SW 1271 (cell line): ENCODE measurements at places on chromosomes 5 and 9.
A peak's percentile ranks its signal among the peaks of the same experiment; 100 is the strongest.

- DNase-seq = peak; percentile 70
Measured at GRCh38 chr5:53008751-53009150, 19.6 kb downstream of the ITGA2 start.

- no peak for DNase-seq
Measured at GRCh38 chr5:31638345-31638744, 586 bp upstream of the PDZD2 start.

GRCh38 chr9:68644831-68645230 lies 60.2 kb upstream of the PIP5K1B start:
- no peak for DNase-seq

DNA sequence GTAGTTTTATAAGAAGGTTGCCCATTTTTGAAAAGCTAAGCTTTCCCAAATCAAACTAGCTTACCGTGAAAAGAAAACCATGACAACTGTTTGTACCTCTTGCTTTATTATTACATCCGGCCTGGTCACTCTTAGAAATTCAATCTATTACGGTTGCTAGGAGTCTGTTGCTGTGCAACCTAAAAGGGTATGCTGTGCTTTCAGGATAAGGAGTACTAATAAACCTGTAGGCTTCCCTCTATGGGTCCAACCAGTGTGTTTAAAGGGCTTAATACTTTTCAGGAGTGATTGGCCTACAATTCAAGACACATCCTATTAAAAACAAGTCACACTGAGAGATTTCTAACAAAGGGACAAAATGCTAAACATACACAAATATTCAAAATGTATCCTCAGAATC lies 27.1 kb downstream of the RFX3 start:
- DNase-seq = no peak

GRCh38 chr5:14296533-14297331 lies 153.6 kb downstream of the TRIO start:
- no peak for DNase-seq

DNA sequence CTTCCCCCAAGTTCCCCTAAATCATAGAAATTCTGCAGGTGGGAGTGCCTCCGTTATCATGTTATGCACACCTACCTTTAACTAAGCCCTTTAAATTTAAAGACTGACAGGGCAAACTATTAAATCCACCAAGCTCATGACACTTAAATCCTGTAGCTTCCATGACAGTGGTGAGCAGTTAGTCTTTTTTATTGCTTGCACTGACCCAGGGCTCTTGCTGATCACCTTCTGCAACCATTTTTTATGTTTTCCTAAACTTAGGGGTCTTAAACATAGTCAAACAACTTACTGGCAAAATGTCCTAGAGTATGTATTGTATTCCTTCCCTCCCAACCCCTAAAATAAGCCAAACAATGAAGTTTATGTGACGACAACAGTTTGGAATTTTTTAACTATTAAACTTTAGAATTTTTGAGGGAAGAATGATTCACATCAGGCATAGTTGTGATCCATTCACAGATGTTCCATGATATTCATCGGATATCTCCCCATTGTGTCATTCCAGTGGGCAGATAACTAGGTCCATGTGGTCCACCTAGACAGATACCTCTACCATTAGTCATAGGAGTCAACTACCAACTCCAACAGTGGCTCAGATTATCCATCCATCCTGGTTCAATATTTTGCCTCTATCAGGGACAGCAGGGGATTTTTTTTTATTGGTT lies 283.1 kb downstream of the ADAMTS6 start:
- peak; percentile 99 for DNase-seq

GRCh38 chr5:16723821-16724220 lies 107.0 kb upstream of the RETREG1 start:
- no peak for DNase-seq

- DNase-seq = no peak
Measured at GRCh38 chr9:110626101-110626829, 42.3 kb upstream of the MUSK start.

GRCh38 chr5:173410459-173411233 lies 82.4 kb upstream of the STC2 start:
- no peak for DNase-seq

- no peak for DNase-seq
Measured at GRCh38 chr9:131382850-131383729, 10.8 kb upstream of the PRRC2B start.
